ENCODE measurements at places on chromosomes 11 and 22.

DNA sequence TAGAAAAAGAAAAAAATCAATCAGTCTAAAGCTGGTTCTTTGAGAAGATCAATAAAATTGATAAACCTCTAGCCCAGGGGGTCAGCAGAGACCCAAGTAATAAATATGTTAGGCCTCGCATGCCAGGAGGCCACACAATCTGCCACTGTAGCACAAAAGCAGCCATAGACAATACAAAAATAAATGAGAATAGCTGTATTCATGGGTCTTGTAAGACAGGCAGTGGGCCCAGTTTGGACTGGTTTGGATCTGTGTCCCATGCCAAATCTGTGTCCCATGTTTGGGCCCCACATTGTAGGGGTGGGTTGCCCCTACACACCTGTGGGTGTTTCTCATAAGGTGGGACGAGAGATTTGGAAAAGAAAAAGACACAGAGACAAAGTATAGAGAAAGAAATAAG is 6.6 kb upstream of the PLAAT4 start:
- H3K27me3 ChIP-seq = no peaks in the 10 kb centered on the region
- H3K4me3 ChIP-seq = no peak overlapping the region
- peaks cover 43% of the 10 kb centered on the region for H3K4me1 ChIP-seq
- no peaks in the 10 kb centered on the region for H3K36me3 ChIP-seq
- DNase-seq = no peak

- no peaks in the 10 kb centered on the region for H3K27me3 ChIP-seq
- no peak overlapping the region for H3K27ac ChIP-seq
- H3K4me3 ChIP-seq = no peak overlapping the region
- DNase-seq = no peak
- H3K36me3 ChIP-seq = no peaks in the 10 kb centered on the region
- H3K4me1 ChIP-seq = no peaks in the 10 kb centered on the region
Measured at GRCh38 chr22:36244522-36245391, 5.4 kb upstream of the APOL2 start.

DNA sequence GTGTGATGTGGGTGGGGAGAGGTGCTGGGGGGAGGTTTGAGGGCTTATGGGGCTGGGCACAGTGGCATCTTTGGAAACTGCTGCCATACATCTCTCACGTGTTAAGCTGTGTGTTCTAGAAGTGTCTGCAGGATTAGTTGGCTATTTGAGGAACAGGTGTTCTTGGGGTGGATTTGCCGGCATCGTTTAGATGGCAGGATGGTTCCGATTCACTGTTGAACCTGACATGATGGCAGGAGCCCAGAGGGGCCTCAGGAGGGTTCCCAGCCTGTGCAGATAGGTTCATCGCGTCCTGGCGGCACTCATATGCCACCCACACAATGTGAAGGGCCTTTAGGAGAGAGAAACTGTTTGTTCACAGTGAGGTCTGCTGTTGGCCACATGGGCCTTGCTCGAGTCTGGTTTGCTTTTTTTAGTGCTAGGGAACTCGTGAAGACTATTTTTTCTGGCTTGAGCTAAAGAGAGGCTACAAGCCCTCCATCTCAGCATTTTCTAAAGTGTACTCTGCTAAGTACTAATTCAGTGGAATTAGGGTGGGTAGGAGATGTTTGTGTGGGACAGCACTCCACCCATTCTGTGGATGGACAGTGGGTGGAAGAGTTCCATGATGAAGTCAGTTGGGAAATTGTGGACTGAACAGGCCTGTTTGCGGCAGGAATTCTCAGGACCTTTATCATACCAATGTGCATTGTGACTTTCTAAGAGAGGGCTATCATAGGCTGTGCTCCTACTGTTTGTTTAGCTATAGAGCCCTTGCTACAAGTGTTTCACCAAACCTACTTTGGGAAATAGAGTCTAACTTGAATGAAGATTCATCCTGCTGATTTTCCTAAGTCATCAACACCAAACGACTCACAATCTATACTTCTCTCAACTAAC is 55.4 kb upstream of the PLET1 start:
- H3K27me3 ChIP-seq = no peaks in the 10 kb centered on the region
- H3K36me3 ChIP-seq = no peaks in the 10 kb centered on the region
- DNase-seq = no peak
- no peak overlapping the region for H3K4me3 ChIP-seq

GRCh38 chr11:125890447-125891100 is 3.1 kb downstream of the HYLS1 start:
- peaks cover 20% of the 10 kb centered on the region for H3K36me3 ChIP-seq
- H3K27me3 ChIP-seq = no peaks in the 10 kb centered on the region
- DNase-seq = no peak
- H3K4me1 ChIP-seq = peaks cover 18% of the 10 kb centered on the region
- no peak overlapping the region for H3K4me3 ChIP-seq

Data from common myeloid progenitor, CD34-positive (primary cell).